ENCODE measurements at places on chromosomes 5 and 9.

GRCh38 chr5:73693573-73694061, 67.6 kb downstream of the ARHGEF28 start:
- no peak for DNase-seq

DNA sequence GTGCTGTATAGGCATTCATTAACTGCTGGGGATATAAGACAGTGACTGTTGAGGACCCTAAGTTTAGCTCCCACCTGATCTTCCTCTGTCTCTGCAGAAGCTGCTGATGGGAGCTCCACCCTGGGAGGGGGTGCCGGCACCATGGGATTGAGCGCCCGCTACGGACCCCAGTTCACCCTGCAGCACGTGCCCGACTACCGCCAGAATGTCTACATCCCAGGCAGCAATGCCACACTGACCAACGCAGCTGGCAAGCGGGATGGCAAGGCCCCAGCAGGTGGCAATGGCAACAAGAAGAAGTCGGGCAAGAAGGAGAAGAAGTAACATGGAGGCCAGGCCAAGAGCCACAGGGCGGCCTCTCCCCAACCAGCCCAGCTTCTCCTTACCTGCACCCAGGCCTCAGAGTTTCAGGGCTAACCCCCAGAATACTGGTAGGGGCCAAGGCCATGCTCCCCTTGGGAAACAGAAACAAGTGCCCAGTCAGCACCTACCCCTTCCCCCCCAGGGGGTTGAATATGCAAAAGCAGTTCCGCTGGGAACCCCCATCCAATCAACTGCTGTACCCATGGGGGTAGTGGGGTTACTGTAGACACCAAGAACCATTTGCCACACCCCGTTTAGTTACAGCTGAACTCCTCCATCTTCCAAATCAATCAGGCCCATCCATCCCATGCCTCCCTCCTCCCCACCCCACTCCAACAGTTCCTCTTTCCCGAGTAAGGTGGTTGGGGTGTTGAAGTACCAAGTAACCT, 22.1 kb downstream of the PCDHGC5 start:
- no peak for DNase-seq

DNA sequence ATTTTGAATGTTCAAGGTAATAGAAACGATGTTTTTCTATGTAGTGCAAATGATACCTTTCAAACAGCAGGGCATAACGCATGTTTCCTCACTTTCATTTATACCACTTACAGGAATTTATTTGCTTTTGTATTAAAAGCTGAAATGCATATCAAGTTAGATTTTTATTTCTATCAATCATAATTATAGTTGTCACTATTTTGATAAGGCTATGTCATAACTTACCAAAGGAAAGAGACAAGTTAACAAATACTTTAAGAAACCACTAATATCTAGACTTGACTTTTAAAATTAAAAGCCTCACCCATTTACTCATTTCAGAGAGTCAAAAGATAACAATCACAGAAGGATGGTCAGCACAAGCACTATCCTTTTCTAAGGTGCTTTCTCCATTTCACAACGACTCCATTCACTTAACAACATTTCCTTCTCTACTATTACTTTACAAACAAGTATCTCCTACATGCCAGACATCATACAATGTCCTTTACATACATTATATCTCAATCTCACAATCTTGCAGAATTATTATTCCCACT, 12.6 kb downstream of the ERP44 start:
- DNase-seq: no peak

GRCh38 chr9:137492464-137493363, 33.6 kb upstream of the NSMF start:
- DNase-seq: no peak

GRCh38 chr9:124271660-124272059, 13.9 kb downstream of the NEK6 start:
- no peak for DNase-seq

DNA sequence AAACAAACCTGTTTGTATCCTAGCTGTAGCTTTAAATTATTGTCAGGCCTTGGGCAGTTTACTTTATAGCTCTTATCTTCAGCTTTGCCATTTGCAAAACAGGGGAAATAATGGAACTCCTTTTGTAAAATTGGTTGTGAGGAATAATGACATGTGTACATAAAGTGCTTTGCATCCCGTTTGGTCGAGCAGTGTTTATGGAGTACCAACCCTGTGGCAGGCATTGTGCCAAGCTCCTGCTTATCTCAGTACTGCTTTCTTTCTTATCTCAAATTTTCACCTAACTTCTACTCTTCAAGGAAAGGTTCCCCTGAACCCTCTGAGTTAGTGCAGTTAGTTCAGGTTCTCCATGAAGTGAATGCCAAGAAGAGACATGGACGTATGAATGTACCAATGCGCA, 9.4 kb upstream of the TENT2 start:
- DNase-seq: no peak

DNA sequence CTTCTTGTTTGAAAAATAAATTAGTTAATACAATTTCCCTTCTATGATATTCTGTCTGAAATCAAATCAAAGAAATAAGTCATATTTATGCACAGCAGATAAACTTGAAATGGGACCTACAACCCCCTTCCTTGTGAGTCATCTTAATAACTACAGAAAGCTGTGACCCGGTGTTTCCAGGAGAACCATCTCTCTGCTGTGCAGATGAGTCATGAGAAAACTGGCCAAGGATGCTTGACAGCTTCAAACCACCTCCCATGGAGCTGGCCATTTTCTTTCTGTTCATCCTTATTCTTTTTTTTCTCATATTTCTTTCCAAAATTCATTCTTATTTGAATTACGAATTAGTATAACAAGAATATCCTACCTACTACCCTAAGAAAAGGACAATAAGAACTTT, 43.4 kb upstream of the NR4A3 start:
- DNase-seq: no peak

- DNase-seq: no peak
These were observed 121.7 kb upstream of the SEMA6A start for GRCh38 chr5:116696366-116696765.

- DNase-seq: no peak
These were observed 2.8 kb upstream of the WWC1 start for GRCh38 chr5:168288349-168289245.

GRCh38 chr5:52013523-52013922, 630.3 kb downstream of the ISL1 start:
- no peak for DNase-seq

GRCh38 chr5:157721159-157721558, 10.1 kb upstream of the THG1L start:
- no peak for DNase-seq

DNA sequence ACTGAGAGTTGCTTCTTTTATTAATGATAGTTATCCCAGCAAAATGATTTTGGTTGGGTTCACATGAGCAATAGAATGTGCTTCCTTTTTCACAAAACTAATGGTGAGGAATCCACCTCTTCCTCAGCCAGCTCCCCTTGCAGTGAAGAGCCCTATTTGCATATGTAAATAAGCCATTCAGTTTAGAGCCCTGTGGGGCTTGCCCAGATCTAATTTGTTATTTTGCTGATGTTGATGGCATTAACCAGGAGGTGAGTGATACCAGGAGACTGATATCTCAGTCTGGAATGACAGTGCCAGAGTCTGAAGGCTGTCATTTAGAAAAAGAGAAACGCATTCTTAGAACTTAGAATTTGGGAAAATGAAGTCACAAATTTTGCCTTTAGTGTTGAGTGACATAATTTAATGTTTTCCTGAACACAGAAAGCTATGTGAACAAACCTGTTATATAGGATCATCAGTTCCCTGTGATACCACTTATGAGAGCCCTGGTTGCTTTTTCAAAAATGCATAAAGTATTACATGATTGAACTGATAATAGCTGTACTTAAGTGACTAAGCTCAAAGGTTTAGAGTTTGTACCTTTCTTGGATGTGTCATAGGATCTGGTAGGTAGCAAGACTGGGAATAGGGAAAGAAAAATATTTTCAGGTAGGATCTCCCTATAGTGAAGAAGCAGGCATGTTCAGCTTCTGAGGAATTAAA, 271.6 kb downstream of the MAST4 start:
- DNase-seq: no peak

- no peak for DNase-seq
These were observed at the start of gene SPATA31E1 for GRCh38 chr9:87882627-87883026. Gene SPATA31E1 (plus strand): TSS chr9:87882877. CDS start chr9:87882892, 15 bp downstream.

GRCh38 chr9:71647094-71647591, 121.2 kb downstream of the CEMIP2 start:
- DNase-seq: no peak

DNA sequence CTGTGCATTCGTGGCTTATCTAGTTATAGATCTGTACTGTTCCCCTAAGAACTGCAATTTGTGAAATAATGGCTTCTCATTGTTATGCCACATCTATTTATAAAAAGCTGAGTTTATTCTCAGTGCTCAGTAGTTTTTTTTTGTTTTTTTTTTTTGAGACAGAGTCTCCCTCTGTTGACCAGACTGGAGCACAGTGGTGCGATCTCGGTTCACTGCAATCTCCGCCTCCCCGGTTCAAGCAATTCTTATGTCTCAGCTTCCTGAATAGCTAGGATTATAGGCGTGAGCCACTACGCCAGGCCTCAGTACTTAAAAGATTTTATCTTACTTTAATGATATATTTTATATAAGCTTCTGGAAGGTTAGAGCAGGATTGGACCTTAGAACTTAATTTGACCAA, 19.0 kb downstream of the SEC61B start:
- DNase-seq: no peak

- no peak for DNase-seq
These were observed 20.3 kb upstream of the ARRDC3 start for GRCh38 chr5:91403438-91403837.

GRCh38 chr9:128764361-128764760, 7.4 kb downstream of the ZER1 start:
- no peak for DNase-seq

DNA sequence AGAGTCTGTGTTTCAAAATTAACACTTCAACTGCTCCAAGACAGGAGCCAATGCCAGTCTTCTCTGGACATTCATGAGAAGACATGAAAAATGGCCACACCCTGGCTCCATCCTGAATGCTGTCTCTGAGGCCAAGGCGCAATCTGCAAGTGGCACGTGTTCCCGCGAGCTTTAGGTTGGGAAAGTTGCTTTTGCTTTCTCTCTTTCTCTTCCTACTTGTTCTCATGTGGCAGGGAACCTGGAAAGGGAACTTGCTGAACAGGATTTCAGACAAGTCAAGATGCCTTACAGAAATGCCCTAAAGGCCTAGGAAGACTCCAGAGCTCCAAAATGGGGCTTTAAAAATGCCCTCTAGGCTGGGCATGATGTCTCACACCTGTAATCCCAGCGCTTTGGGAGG, 91.9 kb upstream of the OTULINL start:
- DNase-seq: no peak

DNA sequence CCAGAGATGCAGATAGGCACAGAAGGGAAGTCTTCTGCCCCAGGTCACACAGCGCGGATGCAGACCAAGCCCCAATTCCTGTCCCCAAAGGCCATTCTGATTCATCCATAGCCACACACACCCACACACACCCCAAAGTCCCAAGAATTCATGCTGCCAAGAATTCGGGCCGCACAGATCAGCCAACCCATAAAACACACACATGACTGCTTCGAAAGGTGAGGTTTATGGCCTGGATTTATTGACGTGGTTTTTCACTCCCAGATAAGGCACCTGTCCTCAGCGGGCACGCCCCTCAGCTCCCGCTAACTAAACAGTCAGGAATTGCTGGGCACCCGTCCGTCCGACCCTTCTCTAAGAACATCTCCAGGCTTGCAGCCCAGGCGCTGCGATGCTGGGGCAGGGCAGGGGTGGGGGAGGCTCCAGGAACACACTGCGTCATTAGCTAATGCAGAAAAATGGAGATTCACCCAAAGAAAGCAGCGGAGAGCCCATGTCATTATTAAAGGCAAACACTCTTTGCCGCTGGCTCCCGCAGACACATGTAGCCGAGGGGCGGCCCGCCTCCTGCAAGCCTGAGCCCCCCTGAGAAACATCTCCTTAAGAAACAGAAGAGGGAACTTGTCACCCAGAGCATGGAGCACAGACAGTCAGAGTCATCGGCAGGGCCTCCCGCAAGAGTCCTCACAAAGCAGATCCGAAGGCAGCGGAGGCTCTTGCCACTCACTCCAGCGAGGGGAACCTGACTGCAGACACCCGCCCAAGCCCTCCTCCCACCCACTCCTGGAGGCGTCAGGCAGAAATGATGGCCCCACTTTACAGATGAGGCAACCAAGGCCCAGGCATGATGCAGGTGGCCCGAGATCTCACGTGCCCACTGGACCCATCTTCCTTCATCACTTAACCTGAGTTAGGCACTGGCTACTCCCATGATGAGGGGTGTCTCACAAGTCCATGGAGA, 19.9 kb downstream of the VAV2 start:
- DNase-seq: no peak

GRCh38 chr5:140109759-140110645, 3.9 kb upstream of the PURA start:
- DNase-seq: no peak

DNA sequence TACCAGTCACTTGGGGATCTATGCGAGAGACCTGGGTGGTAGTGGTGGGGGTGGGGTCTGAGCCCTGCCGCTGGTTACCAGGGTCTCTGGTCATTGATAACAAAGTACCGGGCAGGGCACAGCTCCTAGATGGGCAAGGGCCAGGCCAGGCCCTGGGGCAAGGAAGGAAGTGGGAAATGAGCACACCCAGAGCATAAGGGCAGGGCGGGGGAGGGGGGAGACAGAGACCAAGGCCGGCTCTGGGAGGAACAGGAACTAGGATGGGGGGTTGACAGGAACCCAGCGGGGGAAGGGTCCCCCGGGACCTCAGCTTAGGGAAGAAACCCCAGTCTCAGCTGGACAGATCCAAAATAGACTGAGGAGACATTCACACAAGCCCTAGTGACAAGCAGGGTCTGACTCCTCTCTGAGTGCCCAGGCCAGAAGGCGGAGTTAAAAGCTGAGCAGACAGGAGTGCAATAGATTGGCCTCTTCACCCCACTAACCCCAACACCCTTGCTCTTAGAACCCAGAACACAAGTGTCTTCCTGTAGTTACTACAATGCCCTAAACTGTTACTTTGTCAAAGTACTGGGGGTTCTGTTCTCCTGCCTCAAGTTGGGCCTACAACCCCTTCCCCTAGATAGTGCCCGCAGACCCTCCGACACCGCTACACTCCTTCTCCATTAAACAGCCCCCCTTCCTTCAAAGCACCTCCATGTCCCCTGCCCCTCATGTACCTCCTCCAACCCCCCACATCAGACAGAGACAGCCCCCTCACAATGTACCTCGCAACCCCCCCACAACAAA, 628 bp downstream of the ATOSB start:
- DNase-seq: no peak

GRCh38 chr5:162444129-162444762, 376.7 kb downstream of the GABRG2 start:
- no peak for DNase-seq

GRCh38 chr9:79858508-79858907, 286.7 kb downstream of the TLE4 start:
- no peak for DNase-seq

GRCh38 chr9:133485531-133486260, 6.8 kb upstream of the SLC2A6 start:
- no peak for DNase-seq

- DNase-seq: no peak
These were observed 150.1 kb upstream of the SLC27A6 start for GRCh38 chr5:128815201-128815600.

All from stimulated activated CD8-positive, alpha-beta memory T cell treated with anti-CD3 and anti-CD28 coated beads, Interleukin-2, amount 100 ng/mL, for 1 hour (primary cell).